Foreskin melanocyte (primary cell): ENCODE measurements at places on chromosomes 2 and 18.

DNA sequence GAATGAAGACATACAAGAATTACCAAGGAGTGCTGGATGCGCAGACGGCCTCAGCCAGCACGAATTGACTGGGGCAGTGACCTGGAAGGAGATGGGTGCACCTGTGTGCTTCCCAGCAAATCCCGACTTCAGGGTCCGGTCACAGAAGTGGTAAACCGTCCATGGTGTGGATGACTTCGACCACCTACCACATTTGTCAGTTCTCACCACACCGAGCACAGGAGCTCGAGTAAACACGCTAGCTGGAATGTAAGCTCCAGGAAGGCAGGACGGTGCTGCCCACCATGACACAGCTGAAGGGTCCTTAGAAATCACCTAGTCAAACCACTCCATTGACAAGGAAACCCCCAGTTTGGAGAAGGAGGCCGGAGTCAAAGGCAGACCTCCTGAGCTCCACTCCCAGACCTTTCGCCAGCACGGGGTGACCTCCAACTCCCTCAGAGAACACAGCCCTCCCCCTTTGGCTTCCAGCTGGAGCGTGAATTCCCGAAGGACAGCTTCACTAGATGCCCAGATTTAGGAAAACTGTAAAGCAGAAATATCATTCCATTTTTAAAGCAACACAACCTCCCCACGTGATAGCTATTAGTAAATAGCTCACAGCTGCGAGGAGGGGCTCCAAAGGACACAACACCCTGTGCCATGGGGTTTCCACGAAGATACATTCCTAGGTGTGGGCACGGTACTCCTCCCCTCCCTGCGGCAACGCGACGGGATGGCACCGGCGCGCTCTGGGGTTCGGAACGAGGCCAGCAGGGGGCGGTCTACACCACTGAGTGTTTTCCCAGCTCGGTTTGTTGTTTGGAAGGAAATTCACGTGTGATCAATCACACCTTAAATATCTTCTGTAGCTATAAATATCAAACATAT lies 34.1 kb upstream of the GNAL start:
- peak; percentile 18 for DNase-seq

DNA sequence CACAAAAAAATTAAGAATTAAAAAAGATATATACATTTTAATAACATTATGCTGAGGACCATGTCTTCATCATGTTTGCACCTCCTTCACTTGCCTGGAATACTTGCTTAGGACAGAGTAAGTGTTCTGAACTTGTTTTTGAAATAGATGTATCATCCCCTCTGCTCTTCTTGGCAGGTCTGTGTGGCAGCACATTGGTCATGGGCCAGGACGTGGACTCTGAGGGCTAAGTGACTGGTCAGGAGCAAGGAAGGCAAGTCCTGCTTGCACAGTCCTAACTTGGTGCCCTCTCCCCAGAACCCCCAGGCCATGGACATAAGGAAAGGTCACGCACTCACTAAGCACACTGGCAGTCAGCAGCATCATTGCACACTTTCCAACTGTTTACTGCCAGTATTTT lies 95.8 kb downstream of the PTPRM start:
- no peak for DNase-seq

DNA sequence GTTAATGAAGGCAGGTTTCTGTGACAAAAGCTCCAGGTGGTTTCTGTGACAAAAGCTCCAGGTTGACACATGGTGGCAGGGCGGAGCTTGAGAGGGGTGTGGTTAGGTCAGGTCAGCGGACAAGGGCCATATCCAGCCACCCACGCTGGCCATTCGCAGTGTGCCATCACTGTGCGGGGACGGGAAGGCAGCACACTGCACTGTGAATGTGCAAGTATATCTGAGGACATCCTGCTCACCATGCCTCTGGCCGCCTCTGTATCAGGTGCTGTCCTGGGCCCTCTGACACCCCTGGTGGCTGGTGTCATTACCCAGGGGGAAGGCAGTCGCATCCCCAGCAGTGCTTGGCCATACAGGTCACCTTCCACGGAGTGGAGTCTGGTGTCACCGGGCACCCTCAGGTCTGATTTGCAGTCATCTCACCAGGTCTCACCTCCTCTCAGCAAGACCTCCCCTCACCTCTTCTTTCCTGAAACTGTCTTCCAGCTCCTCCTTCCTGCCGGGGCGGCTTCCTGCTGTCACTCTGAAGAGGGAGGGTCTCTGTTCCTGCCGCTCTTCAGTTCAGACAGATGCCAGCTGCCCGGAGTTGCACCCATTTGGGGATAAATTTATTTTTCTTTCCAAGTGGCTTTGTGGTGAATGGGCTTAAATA lies 34.9 kb downstream of the CTIF start:
- DNase-seq, result no peak

DNA sequence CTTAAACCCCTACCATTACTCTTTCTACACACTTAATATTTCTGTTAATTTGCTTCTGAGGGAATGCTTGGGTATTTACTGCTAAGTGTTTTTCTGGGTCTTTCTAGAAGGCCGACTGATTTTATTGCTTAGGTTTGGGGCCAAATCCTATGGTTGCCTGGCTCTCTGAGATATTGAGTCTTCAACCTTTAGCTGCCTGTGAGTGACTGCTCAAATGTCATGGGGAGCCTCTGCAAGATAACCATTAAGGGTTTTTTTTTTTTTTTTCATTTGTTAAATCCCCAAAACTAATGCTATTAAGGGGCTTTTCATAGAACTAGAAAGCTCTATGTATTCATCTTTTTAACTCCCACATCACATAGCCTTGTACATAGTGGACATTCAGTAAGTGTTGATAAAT lies 5.0 kb downstream of the OSBPL6 start:
- no peak for DNase-seq

- no peak for DNase-seq
These were observed 241.6 kb downstream of the SEPTIN10 start for GRCh38 chr2:109372171-109372568.

DNA sequence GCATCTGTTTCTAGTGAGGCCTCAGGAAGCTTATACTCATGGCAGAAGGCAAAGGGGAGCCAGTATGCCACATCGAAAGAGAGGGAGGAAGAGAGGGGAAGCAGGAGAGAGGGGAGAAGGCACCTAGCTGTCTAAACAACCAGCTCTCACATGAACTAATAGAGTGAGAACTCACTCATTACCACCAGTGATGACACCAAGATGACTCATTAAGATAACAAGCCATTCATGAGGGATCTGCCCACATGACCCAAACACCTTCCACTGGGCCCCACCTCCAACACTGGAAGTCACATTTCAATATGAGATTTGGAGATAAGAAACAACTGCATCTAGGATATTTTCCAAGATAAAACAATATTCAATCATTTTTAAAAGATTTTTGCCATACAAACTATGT lies 753.9 kb upstream of the ZEB2 start:
- no peak for DNase-seq
